Occipital lobe (tissue), 3 donors: ENCODE measurements at places on chromosomes 3 and 15.

DNA sequence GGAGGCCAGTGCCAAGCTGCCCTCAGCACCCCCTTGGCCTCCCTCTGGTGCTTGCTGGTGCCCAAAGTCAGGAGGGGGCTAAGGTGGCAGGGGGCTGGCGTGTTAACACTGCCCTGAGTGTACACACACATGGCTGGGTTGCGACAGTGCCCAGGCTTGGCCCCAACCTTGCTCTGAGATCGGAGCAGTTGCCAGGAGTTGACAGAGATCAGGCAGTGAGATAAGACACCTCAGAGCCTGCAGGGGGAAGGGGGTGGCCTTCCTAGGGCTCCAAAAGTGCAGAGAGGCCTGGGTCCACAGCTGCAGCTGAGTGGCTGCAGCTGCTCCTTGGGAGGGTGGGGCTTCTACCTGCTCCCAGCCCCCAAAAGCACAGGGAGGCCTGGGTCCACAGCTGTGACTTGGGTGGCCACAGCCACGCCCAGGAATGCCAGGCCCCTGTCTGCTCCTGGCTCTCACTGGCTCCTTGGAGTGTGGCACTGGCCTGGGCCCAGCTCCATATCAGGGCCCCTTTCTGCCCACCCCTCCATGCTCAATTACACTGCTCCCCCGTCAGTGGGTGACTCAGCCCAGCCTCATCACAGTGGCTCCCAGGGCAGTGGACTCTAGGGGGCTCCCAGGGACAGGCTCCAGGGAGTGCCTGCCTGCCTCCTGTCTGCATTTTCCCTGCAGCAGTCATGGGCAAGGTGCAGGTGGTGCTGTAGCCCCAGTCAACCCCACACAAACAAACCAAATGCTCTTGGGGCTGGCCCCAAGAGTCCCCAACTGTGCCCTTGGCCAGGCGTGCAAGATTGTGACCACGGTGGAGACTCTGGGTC lies 56.4 kb upstream of the C15orf39 start:
- DNase-seq: no peak

DNA sequence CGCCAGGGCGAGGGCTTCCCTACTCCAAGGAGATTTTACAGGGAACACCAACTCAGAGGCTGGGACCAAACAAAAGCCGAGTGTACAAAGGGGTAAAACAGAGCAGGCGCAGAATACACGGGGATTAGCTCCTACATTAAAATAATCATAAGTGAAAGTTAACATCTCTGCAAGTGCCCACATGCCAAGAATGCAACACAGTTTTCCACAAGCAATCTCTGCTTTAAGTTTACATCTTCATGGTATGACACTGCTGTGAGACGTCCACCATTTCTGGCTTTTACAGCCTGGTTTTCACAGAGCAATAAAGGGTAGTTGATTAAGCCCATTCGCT lies 500 bp upstream of the VGLL3 start:
- DNase-seq: no peak

- DNase-seq: no peak
Measured at GRCh38 chr15:42704492-42704926, 32.4 kb downstream of the CDAN1 start.

GRCh38 chr3:66795365-66795764 lies 202.7 kb upstream of the KBTBD8 start:
- DNase-seq: no peak

DNA sequence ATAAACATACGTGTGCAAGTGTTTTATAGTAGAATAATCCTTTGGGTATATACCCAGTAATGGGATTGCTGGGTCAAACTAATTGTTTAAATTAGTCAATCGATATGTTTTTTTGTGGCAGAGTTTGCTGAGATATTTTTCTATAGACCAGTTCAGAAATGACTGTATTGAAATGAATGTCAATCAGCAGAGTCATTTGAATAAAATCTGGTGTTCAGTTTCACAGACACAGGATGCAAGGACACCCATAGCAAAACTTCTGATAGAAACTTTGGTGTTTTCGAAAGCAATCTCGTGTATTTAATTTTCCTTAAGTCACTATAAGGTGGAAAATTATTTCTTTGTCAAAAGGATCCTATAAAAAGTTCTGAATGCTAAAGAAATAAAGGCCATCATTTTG lies 434.4 kb downstream of the RAP2B start:
- DNase-seq: no peak

GRCh38 chr3:114623420-114624046 lies 329.7 kb downstream of the TIGIT start:
- DNase-seq: no peak

- no peak for DNase-seq
Measured at GRCh38 chr3:38029400-38030125, at the start of gene PLCD1. PLCD1 (minus strand) TSS chr3:38029642; CDS start chr3:38029539, 103 bp downstream.

DNA sequence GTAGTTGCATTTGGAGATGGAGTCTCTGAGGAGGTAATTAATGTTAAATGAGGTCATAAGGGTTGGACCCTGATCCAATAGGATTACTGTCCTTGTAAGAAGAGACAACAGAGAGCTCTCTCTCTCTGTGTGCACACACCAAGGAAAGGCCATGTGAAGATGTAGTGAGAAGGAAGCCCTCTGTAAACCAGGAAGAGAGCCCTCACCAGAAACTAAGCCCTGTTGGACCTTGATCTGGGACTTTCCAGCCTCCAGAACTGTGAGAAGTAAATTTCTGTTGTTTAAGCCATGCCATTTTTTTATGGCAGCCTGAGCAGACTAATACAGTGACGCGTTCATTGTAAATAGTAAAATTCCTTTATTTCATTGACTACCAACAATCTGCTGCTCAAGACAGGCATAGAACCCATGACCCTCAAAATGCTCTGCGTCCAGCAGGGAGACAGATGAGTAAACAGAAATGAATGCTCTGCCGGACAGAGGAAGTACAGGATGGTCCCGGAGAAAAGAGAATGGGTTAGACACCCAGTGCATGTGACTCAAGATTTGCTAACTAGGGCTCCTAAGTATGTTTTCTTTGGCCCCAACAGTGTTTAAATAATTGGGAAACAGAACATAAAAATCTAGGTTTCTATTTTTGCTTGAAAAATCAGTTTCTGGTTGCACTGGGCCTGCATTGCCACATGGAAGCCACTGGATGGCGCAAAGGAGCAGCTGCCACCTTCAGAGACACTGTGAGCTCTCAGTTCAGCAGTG lies 37.9 kb upstream of the TNFAIP8L3 start:
- no peak for DNase-seq

GRCh38 chr15:70322051-70322668 lies 224.4 kb upstream of the TLE3 start:
- DNase-seq: no peak

GRCh38 chr3:140466535-140466934 lies 211.3 kb upstream of the TRIM42 start:
- no peak for DNase-seq

- no peak for DNase-seq
Measured at GRCh38 chr15:38242055-38242454, 10.6 kb upstream of the SPRED1 start.

GRCh38 chr3:159839561-159840379 lies 148.9 kb upstream of the IL12A start:
- peak; percentile 85 for DNase-seq

DNA sequence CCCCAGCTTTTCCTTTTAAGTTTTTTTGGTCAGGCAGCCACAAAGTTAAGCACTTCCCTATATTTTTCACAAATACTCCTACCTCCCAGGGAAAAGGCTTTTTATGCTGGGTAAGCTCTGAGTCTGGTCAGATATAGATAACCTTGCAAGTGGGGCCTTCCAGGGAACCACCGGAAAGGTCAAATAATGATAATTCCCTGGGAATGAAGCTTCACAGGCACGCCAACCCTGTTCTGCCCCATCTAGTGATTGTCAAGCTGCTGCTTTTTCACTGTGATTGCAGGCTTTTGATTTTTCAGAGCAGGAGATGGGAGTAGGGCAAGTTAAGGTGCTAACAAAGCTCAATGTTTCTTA lies 121.0 kb downstream of the ZNF609 start:
- DNase-seq: no peak

DNA sequence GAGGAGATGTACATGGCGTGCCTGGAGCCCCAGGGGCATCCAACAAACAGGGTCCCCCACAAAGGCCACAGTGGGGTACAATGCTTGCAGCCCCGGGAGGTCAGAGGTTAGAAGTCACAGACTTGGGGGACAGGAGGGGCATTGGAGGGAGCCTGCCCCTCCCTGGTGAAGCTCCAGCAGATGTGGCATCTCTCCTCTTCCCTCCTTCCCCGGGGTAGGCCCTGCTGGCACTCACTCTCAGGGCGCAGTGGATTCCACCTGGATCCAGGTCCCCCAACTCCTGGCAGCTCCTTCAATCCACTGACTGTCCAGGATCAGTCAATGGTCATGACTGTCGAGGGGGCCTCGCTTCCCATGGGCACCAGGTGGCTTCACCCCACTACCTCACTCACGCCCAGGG lies 32.2 kb downstream of the RGMA start:
- DNase-seq: no peak

DNA sequence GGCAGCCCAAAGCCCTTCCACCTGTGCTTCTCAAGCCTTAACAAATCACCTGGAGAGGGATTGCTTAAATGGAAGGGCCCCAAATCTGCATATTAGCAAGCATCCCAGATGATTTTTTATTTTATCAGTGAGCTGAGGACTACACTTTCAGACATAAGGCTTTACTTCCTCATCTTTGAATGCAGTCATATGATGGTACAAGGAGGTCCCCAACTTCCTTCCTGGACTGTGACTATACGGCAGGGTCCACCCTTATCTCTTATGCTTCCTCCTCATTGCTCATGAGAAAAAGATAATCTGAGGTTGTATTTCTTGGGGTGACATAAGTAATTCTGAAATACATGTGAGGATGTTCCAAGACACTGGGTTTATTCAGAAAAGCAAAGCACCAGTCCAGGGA lies 13.7 kb upstream of the HEG1 start:
- DNase-seq: no peak

DNA sequence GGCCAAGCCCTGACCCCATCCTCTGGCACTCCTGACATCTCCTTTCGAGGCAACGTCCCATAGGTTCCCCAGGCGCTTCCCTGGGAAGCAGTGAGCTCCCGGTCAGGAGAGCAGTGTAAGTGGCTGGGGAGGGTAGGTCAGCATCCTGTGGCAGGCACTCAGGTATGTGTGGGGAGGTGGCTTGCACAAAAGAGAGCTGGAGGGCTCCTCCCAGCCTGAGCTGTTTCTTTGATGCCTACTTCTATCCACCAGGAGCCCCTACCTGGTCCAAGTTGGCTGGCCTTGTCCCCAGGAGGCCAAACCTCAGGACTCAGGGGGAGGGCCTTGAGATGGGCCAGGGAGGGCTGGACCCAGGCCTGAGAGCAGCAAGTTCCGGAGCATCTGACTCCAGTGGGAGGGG lies 31.7 kb upstream of the LINGO1 start:
- no peak for DNase-seq

DNA sequence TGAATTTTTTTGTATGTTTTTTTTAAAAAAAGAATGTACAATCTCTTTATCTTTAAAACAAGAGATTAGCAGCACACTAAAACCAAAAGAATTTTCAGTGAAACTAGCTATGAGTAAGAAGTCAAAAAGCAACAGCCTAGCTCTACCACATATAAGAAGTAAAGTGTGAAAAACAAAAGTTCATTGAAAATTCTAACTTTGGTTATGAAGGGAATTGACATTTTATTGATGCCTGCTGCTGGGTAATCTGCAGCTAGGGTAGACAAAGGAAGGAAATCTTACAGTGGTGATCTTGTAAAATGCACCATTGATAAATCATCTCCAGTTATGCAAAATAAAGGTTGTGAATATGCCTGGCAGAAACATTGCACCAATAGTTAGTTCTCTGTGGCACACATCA lies 37.8 kb upstream of the FOXB1 start:
- DNase-seq: no peak

GRCh38 chr15:51369451-51369761 lies 28.0 kb downstream of the GLDN start:
- DNase-seq: no peak

GRCh38 chr15:38440353-38441129 lies 13.4 kb upstream of the FAM98B start:
- no peak for DNase-seq

DNA sequence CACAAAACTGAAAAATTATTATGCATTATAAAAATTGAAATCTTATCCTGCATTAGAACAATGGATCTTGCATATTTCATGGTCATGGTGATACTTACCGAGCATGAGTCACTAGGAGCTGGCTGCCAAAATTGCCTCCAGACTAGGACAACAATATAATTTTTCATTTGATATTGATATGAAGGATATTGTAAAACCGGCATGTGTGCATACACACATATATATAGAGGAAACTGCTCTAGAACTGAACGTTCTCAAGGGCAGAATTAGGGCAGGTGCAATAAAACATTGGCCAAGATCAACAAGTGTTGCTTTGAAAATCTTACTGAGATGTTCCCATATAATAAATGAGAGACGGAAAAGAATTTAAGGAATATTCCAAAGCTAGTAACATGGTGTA lies 319.4 kb upstream of the POU1F1 start:
- no peak for DNase-seq

- no peak for DNase-seq
Measured at GRCh38 chr15:70258369-70259027, 160.8 kb upstream of the TLE3 start.

GRCh38 chr15:75235760-75236729 lies 22.1 kb upstream of the GOLGA6C start:
- DNase-seq: no peak

DNA sequence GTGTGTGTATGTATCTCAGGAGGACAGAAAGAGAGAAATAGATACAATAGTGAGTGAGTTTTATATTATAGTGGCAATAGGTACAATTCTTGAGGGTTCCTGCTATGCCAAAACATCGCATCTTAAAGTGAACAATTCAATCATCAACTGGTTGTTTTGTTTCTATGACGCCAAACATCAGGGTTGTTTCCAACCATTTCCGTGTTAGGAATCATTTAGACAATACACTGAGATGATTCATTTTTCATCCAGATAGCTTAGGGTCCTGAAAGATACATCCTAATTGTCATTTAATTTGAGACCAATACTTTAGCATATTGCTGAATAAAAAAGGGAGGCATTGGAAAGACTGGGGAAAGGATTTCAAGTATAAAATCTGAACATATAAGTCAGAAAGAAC lies 472.2 kb downstream of the MCTP2 start:
- no peak for DNase-seq
